ENCODE measurements at places on chromosomes 13 and 19.

DNA sequence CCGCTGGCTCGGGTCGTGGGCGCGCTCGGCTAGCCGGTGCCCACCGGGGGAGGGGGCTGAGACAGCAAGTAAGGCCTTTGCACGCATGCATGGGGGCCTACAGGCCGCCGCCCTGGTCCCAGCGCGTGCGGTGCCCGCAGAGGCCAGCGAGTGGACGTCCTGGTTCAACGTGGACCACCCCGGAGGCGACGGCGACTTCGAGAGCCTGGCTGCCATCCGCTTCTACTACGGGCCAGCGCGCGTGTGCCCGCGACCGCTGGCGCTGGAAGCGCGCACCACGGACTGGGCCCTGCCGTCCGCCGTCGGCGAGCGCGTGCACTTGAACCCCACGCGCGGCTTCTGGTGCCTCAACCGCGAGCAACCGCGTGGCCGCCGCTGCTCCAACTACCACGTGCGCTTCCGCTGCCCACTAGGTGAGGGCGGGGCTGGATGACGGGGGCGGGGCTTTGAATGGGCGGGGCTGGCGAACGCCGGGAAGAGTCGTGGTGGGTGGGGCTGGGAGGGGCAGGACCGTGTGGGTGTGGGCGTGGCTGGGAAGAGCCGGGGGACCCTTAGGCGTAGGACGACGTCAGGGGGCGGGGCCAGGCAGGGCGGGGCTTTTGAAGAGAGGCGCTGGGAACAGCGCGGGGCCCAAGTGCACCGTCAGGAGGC is 2.1 kb downstream of the CILP2 start:
- DNase-seq = peak; percentile 65

DNA sequence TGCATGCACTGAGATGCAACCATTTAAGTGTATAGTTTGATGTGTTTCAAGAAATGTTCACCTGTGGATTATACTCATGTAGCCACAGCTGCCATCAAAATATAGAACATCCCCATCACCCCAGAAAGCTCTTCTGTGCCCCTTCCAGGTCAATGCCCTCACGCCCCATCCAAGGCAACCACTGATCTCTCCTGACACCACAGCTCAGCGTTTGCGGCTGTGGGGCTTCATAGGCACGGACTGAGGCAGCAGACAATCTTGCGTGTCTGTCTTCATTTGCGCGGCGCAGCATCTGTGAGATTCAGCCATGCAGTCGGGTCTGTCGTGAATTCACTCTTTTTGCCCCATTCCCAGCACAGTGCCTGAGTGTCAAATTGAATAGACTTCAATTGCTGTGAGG is 153.8 kb upstream of the UQCRFS1 start:
- no peak for DNase-seq

DNA sequence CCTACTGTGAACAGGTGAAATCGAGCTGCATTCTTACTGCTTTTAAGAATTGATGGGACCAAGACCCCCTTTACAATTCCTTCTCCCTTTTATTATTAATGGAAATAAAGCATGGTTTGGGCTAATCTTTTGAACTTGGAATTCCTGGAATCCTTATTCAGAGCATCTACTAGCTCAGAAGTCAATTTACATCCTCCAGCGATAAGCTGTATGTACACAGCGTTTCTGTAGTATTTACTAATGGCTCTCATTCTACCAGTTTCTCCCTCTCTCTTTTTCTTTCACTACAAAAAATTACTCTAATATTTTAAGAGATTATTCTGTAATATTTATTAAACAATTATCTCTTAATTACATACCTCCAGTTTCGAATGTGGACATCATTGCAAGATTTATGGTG is 31.5 kb downstream of the FREM2 start:
- DNase-seq = no peak

GRCh38 chr13:46288570-46289259 is 77.0 kb downstream of the LRRC63 start:
- peak; percentile 65 for DNase-seq

Data from B cell (primary cell).